Germinal center (tissue), 1 donor: ENCODE measurements at places on chromosomes 6 and 20.

DNA sequence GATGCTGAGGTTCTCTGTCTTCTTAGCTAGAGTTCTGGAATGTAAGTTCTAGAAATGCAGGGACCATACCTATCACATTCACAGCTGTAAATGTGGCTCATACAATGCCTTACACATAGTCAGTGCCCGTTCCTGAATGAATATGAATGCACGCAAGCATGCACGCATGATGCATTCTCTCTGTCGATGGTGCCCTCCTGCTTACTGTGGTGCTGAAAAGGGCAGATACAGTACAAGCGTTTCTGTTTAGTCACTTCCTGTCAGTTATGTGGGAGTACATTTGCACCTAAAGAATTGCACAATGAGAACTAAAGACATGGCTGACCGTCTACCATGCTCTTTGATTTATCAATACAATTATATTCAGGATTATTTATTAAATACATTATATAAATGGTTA lies 152.2 kb upstream of the SOX4 start:
- DNase-seq = no peak

DNA sequence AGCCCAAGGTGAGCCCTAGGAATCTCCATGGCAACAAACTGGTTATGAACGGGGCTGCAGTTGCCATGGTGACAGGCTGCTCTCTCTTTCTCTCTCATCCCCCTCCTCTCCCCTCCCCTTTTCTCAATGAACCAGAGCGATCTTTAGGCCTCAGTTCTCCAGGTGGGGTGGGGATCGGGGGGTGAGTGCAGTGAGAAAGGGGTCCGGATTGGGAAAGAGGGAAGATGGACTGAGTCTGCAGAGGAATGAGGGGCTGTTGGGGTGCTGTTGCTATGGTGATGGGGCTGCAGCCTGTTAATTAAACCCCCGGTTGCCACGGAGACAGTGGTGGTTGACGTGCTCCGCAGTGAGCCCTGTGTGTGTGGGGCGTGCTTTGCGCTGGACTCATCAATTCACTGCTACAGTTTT lies 3.6 kb upstream of the SLC12A5 start:
- no peak for DNase-seq

DNA sequence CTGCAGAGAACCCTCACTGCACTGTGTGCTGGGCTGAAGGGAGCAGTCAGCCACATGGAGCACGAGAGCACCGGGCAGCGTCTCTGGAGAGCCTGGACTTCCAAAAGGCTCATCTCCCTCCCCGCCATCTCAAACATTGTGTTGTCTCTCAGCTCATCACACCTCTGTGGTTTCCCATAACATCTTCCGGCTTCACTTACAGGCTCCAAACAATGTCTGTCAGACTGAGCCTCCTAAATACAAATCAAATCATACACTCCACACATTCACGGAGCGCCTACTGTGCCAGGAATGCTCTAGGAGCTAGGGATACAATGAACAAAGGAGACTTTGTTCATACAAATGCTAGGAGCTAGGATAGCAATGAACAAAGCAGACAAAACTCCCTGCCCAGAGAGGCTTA lies 398.0 kb downstream of the RNGTT start:
- no peak for DNase-seq

GRCh38 chr6:98787961-98788360 lies 46.4 kb upstream of the POU3F2 start:
- no peak for DNase-seq

- no peak for DNase-seq
Observed at GRCh38 chr6:129645106-129645829, 64.7 kb downstream of the ARHGAP18 start.

DNA sequence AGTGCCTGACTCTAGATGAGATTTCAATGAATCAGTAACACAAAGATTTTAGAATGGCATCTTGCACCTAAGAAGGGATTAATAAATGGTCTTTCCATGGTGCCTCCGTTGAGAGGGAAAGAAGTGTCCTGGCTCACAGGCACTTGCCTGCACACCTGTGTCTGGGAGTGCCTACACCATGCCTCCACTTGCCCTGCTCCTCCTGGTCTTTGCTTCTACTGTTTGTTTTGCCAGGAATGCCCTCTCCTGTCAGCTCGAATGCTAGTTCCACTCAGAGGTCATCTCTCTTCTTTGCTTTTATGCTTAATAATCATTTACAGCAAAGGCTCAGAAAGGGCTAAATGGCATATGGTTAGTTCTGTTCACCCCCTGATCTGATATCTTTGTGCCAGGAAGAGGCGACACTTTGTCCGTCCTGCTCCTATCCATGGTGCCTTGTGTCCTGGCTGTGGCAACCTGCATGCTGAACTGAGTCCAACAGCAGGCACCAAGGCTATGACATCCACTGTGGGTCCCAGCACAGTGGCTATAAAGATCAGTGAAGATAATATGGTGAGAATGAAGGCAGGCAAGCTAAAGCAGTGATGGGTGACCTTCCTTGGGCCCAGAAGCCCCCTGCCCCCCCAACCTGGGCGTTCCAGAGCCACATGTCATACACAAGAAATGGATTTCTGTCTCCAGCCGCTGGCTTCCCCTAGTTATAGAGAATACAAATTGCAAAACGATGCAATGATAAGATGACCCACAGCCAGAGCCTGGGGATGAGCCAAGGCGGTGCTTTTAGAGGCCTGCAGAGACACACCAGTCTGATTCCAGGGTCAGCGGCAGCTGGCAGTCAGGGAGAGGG lies 1.4 kb downstream of the C6orf132 start:
- no peak for DNase-seq

DNA sequence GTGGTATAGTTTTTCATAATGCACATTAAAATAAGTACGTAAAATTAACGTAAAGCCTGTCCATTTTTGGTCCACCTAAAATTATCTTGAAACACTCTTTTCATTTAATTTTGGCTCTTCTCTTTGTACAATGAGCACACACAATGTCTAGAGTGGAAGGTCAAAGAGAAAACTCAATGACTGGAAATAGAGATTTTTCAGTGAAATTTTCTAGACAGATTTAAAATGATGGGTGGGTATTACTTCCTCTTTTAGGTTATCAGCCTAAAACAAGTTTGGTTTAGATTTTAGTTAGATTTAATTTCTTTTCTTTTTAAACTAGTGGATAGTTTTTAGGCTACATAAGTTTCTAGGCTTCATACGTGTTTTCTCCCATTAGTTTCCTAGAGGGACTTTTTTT lies 24.9 kb downstream of the DSE start:
- no peak for DNase-seq

GRCh38 chr20:38692436-38693411 lies 31.6 kb upstream of the SLC32A1 start:
- peak; percentile 20 for DNase-seq

- no peak for DNase-seq
Observed at GRCh38 chr20:50415516-50416268, 94.5 kb upstream of the PTPN1 start.

GRCh38 chr6:100880149-100880852 lies 828 bp downstream of the ASCC3 start:
- no peak for DNase-seq

GRCh38 chr6:15551798-15552197 lies 111.0 kb downstream of the DTNBP1 start:
- peak; percentile 14 for DNase-seq

DNA sequence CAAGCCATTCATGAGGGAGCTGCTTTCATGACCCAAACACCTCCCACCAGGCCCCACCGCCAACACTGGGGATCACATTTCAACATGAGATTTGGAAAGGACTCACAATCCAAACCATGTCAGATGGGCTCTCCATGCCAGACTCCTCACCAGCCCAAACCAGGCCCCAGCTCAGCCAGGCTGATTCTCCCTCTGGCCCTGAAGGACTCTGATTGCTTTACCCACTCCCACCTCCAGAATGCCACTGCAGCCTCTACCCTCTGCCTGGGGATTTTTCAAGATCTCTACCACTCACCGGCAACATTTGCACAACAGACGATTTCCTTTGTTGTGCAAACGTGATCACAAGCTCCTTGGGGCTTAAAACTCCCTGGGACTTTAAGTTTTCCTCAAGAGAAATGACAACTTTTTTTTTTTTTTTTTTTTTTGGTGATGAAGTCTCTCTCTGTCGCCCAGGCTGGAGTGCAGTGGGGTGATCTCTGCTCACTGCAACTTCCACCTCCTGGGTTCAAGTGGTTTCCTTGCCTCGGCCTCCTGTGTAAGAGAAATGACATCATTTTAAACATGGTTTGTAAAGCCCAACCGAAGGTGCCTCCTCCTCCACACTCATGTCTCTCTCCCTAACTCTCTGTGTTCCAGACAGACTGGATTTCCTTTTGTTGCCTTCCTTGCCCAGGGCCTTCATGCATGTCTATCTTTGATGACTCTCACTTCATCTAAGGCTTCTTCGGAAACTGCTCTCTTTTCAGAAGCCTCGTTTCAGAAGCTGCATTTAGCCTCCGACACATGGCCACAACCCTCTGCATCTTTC lies 147.0 kb downstream of the CDH26 start:
- DNase-seq = no peak

GRCh38 chr20:4607287-4607713 lies 114.4 kb upstream of the PRND start:
- peak; percentile 72 for DNase-seq

- no peak for DNase-seq
Observed at GRCh38 chr6:14655201-14656061, 537.9 kb downstream of the CD83 start.

DNA sequence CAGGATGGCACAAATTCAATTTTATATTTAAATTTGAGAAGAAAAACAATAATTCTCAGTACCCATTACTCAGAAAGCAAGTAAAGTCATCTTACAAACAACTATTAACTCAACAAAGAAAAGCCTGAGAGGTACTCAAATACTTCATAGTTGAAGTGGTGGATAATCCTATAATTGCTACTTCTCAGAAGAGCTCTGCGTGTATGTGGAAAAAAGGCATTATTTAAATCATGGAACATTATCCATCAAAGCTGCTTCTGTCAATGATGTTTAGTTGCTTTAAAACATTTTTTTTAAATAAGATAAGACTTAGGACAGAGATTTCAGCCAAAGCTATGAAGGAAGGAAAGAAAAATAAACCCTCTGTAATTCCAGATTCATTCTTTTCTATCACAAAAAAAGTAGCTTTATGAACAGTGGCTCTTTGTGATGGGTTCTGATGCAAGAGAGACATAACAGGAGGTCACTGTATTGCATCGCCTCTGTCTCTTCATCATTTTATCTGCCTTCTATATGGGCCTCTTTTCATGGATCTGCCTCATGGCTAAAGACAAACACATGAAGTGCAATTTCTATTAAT lies 367.9 kb upstream of the SLC35B3 start:
- no peak for DNase-seq

DNA sequence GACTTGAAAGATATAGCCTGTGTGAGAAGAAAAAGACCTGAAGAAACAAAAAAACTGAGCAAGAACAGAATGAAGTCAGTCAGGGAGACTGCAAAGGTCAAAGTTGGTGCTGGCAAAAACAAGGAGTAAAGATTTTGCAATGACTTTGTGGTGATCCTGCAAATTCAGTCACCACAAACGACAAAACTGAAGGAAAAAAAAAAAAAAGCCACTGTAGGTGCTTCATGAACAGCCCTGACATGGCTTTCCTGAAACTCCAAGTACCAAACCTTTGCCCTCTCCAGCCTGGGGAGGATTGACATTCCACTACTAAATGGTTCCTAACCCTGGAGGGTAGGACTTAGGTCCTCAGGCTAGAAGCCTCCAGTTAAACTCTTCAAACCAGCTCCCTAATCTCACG lies 114.7 kb upstream of the BEND3 start:
- DNase-seq = no peak

DNA sequence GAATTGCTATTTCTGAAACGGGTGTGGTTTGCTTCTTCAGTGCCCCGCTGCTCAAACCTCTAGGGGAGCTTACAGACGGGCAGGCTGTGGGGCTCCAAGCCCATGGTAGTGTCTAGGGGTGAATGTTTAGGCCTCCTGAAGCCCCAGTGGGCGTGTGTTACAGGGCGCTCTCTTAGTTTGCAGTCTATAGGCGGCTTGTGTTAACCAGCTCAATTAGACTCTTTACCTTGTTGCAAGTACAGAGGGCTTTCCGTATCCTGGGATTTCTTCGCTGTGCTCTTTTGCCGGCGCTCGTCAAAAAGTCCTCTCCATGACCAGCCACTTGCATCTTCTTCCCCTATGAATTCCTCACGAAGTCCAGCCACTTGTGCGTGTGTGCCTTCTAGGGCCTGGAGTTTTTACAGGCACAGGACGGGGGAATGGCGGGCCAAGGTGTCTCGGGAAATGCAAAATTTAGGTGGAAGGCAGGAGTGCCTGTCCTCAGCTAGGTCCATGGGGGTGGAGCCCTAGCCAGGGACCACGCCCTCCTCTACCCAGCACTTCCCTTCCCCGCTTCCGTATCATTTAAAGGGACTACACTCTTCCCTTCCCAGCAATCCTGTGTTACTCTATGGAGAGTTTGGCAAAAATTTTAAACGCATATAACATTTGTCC lies 94.5 kb downstream of the HTR1B start:
- DNase-seq = no peak

GRCh38 chr6:125307964-125308615 lies 6.3 kb upstream of the HDDC2 start:
- DNase-seq = no peak

- DNase-seq = no peak
Observed at GRCh38 chr20:45067558-45067957, 33.4 kb downstream of the KCNS1 start.

- DNase-seq = no peak
Observed at GRCh38 chr6:131840936-131841583, 33.2 kb downstream of the ENPP1 start.

GRCh38 chr20:10253780-10254179 lies 35.1 kb downstream of the SNAP25 start:
- no peak for DNase-seq

DNA sequence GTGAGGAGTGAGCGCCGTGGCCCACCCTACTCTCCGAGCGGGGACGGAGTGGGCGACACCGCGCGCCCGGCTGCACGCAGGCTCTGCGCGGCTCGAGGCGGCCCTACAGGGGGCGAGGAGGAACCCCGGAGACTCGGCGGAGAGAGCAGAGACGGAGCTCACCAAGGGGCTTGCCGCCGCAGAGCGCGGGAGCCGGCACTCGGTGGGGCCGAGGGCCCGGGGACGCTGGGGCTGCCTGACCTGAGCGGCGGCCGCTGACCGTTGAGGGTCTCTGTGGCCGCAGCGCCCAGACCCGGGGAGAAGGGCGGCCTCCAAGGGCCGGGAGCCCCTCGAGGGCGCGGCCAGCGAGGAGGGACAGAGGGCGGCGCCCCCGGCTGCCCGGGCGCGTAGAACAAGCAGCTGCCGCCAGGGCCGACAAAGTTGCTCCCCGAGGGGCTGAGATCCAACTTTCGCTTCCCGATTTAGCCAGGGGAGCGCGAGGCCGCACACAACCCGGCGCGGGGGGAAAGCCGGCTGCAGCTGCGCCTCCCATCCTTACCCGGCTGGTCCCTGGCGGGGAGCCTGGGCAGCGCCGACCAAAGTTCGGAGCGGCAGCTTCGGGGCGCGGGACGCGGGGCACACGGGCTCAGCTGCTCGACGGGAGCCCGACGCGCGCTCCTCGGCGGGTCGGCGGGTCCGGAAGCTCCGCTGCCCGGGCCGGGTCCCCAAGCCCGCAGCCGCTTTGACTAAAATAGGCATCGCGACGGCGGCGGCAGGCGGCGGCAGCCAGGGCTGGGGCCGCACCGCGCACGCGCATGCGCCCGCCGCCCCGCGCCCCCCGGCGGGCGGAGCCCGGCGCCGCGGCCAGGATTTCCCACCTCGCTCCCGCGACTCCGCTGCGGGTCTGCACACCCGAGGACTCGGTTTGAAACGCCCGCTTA lies 43.1 kb downstream of the POPDC3 start:
- DNase-seq = peak; percentile 77
